ENCODE measurements at places on chromosomes 2 and 18.

DNA sequence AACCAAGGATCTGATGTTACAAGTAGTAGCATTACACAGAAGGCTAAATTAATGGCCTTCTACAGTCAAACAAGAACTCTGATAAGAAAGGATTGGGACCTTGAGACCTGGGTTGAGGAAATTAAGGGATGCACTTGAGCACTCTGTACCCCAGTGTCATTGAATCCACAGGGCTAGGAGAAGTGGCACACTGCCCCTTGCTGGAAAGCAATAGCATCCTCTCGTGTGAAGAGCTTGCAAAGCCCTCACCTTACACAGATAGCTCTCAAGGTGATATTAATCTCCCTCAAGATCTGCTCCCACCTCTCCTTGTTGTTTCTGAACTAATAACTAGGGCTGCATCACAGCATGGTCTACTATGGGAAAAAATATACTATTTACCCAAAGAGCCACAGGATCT lies 26.5 kb upstream of the CHST9 start:
- DNase-seq, result no peak

DNA sequence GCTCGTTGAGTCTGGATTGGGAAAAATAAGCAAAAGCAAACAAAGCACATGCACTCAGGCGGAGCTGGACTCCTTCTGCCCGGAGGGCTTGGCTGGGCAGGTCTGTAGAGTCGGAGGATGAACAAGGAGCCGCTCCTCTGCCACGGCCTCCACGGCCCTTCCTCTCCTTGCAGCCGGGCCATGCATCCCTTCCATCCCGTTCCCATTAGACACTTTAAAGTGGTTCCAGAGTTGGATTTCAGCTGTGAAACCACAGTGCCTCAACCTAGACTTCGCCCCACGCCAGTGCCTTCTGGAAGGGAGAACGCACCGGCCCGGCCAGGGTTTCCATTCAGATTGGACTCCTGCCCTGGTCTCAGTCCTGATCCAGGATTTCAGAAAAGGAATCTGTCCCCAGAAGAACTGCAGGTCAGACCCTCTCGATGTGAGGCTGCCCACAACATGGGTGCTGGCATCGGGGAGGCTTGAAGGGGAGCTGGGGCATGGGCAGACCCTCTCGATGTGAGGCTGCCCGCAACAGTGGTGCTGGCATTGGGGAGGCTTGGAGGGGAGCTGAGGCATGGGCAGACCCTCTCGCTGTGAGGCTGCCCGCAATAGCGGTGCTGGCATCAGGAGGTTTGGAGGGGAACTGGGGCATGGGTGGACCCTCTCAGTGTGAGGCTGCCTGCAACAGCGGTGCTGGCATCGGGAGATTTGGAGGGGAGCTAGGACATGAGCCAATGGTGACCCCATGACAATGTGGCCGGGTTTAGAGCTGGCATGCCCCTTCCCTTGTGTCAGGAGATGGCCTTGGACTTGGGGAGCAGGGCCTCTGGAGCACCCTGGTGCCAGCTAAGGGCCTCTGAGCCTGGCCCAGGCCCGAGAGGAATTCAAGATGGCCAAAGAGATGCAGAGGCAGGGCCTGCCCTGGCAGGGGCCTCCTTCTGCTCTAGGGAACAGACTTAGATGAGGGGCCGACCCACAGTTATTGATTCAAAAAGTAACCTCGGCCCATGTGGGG lies 304.5 kb downstream of the NDUFA10 start:
- DNase-seq, result no peak

GRCh38 chr2:127270663-127271062 lies 23.3 kb downstream of the ERCC3 start:
- DNase-seq, result no peak

DNA sequence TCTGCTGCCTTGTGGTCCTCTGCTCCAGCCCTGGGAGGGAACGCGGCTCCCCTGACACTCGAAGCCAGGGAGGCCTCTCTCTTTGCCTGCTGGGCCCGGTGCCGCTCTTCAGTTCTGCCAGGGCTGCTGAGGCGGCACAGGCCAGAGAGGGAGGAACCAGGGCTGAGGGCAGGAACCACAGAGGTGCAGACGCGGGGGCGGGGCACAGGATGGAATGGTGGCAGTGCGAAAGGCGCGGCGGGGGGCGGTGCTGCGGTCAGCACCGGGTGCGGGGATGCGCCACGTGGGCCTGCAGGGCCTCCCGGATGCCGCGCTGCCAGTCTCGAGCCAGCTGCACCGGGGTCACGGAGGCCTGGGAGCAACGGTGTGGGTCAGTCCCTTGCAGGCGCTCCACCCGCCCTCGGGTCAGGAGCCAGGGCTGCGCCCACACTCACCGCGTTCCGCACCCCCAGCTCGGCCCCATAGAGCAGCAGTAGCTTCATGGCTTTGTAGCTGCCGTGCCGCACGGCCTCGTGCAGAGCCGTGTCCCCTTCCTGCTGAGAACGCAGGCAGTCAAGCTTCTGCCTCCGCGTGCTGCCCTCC lies 4.4 kb downstream of the ANKRD23 start:
- DNase-seq, result no peak

DNA sequence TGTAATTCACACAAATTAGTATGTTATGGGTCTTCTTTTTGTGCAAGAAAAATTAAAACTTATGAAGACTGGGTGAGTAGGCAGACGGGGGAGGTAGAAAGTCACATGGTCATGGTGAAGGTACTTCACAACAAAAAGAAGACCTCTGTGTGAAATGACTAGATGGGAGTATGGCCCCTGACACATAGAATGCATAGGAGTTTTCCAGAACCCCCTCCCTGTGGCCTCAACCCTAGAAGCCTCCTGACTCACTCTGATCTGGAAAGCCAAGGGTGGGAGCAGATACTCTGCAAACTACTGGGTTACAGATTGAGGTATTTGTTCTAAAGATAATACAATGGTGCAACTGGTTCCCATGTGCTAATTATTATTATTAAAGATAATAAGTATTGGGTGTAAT lies 23.2 kb downstream of the SATB2 start:
- no peak for DNase-seq

- no peak for DNase-seq
Observed at GRCh38 chr2:172623249-172623965, 67.5 kb downstream of the PDK1 start.

GRCh38 chr2:37802211-37802752 lies 122.8 kb upstream of the RMDN2 start:
- DNase-seq, result no peak

All from HS-27A (cell line).